ENCODE measurements at places on chromosomes 6 and 20.
A peak's percentile ranks its signal among the peaks of the same experiment; 100 is the strongest.

GRCh38 chr6:157642736-157643135 is 180.3 kb upstream of the SNX9 start:
- DNase-seq = no peak

GRCh38 chr6:47810885-47811284 is 29.1 kb downstream of the OPN5 start:
- DNase-seq = no peak

DNA sequence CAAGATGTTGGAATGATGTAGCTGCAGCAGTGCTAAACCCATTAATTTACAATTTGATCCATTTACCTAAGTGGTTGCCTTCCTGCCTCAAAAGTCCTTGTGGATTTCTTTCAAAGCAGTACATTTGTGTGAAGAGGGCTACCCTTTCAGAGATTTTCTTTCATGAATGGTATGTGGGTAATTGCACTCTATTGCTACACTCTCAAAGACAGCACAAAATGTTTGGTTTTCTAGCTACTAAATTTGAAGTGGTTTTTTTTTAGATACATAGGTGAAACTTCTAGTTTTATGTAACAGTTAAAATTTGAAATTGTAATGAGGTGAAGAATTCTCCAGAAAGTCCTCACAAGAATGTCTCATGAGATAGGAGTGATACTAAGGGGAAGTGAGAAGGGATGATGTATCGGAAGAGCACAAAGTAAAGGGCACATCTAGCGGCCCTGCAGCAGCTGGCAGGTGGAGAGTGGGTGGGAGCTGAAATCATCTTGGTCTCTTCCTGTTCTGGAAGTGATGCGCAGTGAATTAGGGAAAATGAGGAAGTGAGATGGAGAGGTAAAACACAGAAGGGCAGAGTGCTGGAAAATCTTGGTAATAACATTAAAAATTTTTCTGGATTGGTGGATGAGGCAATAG is 236.8 kb upstream of the MAN1A1 start:
- DNase-seq = no peak

DNA sequence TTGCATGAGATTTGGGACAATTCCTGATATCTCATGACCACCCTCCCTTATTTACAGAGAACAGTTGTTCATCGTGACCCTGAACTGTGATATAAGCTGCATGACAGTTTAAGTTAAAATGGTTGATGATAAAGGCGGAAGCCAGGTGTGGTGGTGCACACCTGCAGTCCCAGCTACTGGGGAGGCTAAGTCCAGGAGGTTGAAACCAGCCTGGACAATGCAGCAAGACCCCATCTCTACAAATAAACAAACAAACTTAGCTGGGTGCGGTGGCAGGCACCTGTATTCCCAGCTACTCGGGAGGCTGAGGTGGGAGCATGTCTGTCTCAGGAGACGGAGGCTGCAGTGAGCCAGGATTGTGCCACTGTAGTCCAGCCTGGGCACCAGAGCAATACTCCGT is 24.1 kb downstream of the COL20A1 start:
- no peak for DNase-seq

GRCh38 chr20:48411919-48412522 is 415.8 kb downstream of the PREX1 start:
- no peak for DNase-seq

GRCh38 chr6:93496548-93496947 is 77.2 kb upstream of the EPHA7 start:
- no peak for DNase-seq

DNA sequence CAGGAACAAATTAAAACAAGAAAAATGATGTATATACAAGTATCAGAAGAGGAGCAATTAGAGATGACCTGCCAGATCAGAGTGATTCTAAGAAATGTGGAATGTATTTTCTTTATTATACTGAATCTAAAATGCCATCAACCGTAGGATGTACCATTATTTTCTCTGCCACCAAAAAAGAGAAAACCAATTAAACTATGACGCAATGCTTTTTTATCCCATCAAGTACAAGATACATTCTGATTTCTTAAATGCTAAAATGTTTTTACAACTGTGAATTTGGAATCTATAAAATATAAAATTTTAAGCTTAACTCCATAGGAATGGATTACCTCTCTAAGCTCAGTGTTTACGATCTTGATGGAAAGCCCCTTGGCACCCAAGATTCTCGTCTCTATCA is 85.9 kb downstream of the PHACTR1 start:
- no peak for DNase-seq

GRCh38 chr20:52379723-52380336 is 188.3 kb upstream of the ZFP64 start:
- no peak for DNase-seq

- DNase-seq = no peak
Observed at GRCh38 chr20:35018590-35019371, 63.1 kb downstream of the MYH7B start.

DNA sequence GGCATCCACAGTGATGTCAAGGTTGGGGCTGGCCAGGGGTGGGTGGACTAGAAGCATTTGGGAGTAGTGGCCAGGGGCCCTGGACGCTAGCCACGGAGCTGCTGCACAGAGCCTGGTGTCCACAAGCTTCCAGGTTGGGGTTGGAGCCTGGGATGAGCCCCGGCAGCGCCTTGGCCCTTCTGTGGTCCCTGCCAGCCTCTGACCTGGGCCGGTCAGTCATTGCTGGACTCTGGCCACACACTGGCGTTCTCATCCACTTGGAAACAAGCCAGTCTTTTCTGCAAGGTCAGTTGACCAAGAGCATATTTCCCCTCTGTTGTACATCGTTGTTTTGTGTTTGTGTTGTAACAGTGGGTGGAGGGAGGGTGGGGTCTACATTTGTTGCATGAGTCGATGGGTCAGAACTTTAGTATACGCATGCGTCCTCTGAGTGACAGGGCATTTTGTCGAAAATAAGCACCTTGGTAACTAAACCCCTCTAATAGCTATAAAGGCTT is 8.4 kb downstream of the PSMA7 start:
- DNase-seq = peak; percentile 61

DNA sequence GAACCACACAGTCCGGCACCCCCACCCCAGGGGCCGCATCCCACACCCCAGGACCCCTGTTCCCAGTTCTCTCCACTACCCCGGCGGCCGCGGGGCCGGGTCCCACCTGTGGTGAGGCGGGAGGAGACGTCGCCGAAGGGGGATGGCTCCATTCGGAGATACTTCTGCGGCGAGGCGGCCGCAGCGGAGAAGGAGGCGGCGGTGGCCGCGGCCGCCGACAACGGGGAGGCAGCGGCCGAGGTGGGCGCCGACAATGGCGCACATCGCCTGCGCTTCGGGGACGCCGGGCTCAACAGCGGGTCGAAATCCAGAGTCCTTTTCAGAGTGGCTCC is 723 bp downstream of the AKIRIN2 start:
- no peak for DNase-seq

GRCh38 chr20:63372971-63373885 is 12.1 kb upstream of the CHRNA4 start:
- no peak for DNase-seq

- DNase-seq = no peak
Observed at GRCh38 chr6:125787791-125788190, 3.0 kb upstream of the NCOA7 start.

DNA sequence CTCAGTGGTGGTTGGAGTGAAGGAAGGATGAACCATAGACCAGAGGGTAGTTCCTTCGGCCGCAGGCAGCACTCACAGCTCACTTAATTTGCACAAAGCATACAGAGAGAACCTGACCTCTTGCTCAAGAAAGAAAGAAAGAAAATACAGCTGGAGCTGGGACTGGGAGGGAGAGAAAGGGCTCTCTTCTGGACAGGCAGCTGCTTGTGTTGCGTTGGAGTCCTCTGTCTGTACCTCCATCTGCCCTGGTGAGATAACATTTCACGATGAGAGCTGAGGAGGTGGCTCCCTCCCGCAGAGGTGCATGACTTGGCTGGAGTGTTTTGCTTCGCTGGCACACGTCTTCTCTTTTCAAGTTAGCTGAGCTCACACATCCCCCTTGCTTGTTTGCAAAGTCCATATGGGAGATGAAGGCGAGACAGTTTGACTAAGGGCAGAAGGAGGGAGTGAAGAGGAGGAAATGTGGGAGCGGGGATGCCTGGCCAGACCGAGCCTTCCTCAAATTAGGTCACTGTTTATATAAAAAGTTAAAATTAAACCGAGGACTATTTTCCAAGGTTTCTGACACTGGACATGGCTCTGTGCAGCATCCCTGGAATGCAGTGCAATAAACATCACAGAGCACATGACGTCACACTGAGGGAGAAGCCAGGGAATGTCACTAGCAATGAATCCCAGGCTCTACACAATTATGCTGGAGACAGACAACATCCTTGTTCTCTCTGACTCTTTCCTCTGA is 359.4 kb downstream of the CD83 start:
- DNase-seq = no peak

DNA sequence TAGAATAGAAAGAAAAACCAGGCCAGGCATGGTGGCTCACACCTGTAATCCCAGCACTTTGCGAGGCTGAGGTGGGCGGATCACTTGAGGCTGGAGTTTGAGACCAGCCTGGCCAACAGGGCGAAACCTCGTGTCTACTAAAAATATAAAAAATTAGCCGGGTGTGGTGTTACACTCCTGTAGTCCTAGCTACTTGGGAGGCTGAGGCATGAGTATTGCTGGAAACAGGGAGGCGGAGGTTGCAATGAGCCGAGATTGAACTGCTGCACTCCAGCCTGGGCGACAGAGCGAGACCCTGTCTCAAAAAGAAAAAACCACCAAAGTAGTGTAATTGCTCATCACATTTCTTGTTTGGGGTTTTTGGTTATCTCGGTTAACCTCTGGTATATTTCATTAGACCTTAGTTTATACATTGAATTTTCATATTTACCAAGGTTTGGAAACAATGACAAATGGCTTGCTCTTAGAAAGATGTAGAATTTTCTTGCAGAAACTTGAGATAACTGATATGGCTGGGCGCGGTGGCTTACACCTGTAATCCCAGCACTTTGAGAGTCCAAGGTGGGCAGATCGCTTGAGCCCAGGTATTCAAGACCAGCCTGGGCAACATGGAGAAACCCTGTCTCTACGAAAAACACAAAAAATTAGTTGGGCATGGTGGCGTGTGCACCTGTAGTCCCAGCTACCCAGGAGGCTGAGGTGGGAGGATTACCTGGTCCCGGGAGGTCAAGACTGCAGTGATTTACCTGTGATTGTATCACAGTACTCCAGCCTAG is 14.2 kb downstream of the ITCH start:
- DNase-seq = no peak

- no peak for DNase-seq
Observed at GRCh38 chr6:145506565-145506964, 228.8 kb downstream of the EPM2A start.

DNA sequence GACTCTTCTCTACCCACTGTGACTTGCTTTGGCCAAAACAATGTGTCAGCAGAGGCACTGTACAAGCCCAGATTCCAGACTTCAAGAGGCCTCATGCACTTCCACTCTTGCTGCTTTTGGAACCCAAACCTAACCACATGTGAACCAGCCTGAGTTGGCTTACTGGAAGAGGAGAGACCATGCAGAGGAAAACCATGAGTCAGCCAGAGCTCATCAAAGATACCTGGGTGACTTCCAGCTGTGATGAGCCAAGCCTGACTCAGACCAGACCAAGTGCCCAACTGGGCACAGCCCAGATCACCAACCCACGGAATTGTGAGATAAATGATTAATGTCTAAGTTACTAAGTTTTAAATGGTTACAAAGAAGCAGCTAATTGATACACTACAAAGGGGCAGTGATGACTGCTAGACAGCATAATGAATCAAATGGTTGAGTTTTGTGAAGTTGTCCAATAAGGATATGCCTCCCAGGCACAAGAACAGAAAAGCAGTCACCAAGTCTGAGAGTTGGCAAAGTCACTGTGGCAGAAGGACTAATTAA is 16.2 kb upstream of the BEND6 start:
- peak; percentile 96 for DNase-seq

DNA sequence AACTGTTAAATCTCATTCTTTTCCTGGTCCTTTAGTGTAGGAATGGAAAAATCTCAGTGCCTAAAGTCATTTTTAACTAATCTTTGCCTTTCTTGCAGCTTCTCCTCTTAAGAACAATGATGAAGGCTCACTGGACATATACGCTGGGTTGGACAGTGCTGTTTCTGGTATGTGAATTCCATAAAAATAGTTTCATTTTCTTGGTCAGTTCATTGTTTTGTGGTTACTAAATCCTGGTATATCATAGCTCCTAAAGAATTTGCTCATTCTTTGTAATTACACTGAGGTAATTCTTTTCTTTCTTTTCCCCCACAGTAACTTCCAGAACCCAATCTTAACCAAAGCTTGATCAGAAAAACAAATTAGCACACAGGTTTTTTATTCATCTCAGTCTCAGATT is 23.4 kb downstream of the CASP8AP2 start:
- no peak for DNase-seq

DNA sequence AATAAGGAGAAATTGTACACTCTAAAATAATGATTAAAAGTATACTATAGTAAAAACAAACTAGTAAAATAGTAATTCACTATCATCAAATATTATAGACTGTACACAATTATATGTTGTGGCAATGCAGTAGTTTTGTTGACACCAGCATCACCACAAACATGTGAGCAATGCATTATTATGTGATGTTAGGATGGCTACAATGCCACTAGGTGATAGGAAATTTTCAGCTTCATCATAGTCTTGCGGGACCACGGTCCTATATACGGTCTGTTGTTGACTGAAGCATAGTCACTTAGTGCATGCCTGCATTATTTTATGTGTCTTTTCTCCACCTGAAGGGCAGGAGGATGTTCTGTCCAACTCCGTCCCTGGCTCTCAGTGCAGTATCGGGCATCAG is 104.8 kb upstream of the NEDD9 start:
- DNase-seq = no peak

GRCh38 chr20:37714978-37715672 is 21.3 kb downstream of the CTNNBL1 start:
- DNase-seq = no peak

- no peak for DNase-seq
Observed at GRCh38 chr6:72770959-72771358, 149.1 kb downstream of the KCNQ5 start.

GRCh38 chr6:5729080-5729434 is 277.7 kb downstream of the NRN1 start:
- DNase-seq = no peak

DNA sequence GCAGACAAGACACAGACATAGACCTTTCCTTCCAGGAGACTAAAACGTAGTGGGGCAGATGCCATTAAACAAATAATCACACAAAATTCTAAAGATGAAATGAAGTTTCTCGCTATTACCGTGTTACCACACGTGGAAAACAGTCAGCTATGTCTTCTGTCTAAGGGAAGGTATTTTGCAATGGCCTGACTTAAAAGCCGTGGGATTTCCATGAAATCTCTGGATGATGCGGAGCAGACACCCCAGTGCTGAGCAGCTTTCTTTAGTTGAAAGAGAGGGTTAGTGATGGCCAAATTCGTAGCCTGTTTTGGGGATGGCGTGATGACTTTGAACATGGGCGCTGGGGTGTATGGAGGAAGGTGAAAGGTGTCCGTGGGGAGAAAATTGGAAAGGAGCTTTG is 281.8 kb downstream of the NRN1 start:
- no peak for DNase-seq
